ENCODE measurements at places on chromosomes 11 and 22. TPM values are rescaled to one million over a fixed set of nuclear protein-coding genes. Genes with fewer than 3 reads are reported as not detected.

Gene THAP12
- 27.9 TPM for total RNA-seq

Gene CABP4
- total RNA-seq = 1.3 TPM

Gene SYT7
- total RNA-seq = 0.20 TPM

Gene SLC25A22
- total RNA-seq = 6.3 TPM

Gene RIMBP3B
- total RNA-seq = under 0.01 TPM

Gene MMP10
- total RNA-seq = 45.8 TPM

Gene FGF4
- total RNA-seq = not detected

Gene UFD1
- 82.5 TPM for total RNA-seq

DNA sequence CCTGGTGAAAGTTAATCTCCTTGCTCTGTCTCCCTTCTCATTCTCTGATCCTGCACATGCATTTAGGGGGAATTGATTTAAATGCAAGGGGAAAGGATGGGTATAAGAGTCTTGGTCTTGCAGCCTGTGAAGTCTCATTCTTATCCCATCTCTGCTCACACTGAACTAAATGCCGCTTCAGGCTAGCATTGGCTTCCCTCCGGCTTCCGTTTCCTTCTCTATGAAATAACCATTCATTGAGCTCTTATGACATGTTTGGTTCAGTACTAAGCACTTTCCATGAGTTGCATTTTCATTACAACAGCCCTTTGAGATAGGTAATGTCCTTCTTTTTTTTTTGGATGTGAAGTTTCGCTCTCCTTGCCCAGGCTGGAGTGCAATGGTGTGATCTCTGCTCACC, 5.6 kb downstream of the ZBTB16 start:
- DNase-seq = no peak

GRCh38 chr11:17798253-17798652, 63.7 kb downstream of the KCNC1 start:
- DNase-seq = no peak

DNA sequence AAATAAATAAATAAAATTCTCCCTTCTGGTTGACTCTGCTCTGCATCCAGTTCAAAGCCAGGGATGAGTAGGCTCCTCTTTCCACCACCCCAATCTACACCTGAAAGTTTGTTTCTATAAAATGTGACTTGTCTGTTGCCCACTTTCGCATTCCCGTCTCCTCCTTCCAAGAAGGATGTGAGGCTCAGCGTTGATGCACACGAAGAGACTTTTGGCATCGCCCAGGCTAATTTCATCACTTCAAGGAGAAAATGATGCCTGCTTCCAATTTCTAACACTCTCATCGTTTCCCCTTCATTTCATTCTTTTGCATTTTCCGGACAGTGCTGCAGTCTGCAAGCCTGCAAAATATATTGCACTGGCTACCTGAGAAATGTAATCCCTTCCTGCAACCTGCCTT, 3.9 kb downstream of the MPPED1 start:
- DNase-seq = no peak

GRCh38 chr11:120210626-120211521, at the start of gene OAF:
TSS of gene OAF (plus strand) at chr11:120211032. CDS start at chr11:120211280, 248 bp downstream.
- peak; percentile 79 for DNase-seq

GRCh38 chr11:18588297-18589252, at the start of gene UEVLD:
TSS of gene UEVLD (minus strand) at chr11:18588734. CDS start at chr11:18588654, 80 bp downstream.
- peak; percentile 89 for DNase-seq

GRCh38 chr22:46869329-46869728, 106.9 kb downstream of the TBC1D22A start:
- no peak for DNase-seq

DNA sequence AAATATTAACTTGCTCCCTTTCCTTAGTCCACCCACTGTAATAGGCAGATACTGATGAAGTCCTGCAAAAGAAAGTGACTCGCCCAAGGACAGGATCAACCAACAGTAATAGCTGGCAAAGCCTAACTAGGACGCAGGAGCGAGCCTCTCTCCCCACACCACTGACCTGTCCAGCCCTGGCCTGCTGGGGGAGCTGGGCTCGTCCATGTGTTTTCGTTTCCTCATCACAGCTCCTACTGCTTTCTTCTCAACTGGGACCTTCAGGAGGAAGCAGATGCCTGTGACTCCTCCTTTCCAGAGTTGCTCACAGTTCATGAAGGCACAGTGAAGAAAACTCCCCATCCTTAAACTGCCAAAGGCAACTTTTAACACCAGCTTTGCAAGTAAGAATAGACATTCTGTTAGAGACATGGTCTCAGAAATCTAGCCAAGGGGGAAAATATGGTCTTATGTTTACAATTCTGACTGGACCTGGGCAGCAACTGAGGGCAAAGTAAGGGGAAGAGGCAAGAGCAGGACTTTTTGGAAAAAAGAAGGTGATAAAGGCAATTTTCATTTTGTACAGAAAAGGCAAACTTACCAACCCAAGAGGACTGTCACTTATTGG, 11.6 kb upstream of the GPHA2 start:
- no peak for DNase-seq

- DNase-seq = no peak
Measured at GRCh38 chr11:126930091-126930841, 70.3 kb downstream of the KIRREL3 start.

GRCh38 chr11:114052160-114052559, 7.4 kb upstream of the ZBTB16 start:
- no peak for DNase-seq

DNA sequence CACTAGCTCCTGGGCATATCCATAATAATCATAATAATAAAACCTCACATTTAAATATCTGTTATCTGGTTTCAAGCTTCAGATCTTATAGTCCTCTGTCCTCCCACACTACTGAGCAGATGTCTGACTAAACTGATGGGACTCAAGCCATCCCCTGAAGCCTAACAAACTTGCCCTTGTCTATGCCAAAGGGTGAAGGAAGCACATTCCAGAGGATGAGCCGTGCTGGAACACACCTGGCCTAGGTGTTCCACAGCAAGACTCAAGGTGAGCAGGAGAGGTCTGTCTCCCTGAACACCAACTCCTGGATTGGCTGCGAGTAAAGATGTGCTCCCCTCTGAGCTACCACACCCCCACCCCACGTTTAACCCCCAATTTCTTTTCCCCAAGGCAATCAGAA, 14.7 kb downstream of the SCUBE2 start:
- no peak for DNase-seq

DNA sequence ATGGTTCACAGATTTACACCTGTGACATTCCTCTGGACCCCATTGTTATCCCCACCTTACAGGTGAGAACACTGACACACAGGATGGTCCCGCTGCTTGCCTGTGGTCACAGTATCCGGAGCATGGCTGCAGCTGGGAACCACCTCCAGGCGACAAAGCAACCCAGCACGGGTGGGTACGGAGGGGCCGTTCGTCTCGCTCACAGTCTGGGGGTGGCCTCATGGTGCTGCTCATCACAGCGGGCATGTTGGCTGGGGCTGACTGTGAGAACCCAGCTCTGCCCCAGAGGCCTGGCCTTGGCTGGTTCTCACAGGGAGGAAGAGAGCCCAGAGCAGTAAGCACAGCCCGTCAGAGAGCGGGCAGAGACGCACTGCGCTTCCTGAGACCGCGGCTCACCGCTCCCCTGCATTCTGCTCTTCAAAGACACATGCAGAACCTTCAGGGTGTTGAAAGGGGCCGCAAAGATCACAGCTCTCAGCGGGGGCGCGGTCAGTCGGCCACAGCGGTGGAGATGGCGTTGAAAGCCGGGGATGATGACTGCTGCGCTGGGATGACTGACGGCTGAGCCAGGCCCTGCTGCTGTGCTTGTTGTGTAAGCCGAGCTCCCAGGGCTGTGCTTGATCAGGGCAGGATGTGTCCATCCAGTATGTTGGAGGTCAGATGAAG, 423.0 kb downstream of the BRD1 start:
- DNase-seq = no peak

DNA sequence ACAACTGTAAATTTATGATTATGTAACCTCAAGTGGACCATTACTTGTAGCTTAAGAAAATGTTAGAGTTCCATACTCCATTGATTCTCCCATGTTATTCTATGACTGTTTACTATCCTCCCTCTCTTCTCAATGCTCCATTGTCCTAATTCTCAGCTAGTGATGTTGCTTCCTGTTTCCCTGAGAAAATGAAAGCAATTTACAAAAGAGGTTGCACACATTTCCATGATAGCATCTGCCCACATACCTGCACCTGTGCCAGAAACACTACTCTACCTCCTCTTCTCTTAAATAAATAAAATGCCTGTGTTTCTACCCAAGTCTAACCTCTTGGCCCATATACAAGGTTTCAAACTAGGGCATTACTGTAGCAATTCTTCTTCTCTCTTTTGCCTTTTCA, 1620.9 kb downstream of the FAM181B start:
- no peak for DNase-seq

GRCh38 chr22:41949297-41949965, 2.5 kb upstream of the CENPM start:
- no peak for DNase-seq

- DNase-seq = peak; percentile 21
Measured at GRCh38 chr11:47589977-47590861, 3.7 kb downstream of the FAM180B start.

DNA sequence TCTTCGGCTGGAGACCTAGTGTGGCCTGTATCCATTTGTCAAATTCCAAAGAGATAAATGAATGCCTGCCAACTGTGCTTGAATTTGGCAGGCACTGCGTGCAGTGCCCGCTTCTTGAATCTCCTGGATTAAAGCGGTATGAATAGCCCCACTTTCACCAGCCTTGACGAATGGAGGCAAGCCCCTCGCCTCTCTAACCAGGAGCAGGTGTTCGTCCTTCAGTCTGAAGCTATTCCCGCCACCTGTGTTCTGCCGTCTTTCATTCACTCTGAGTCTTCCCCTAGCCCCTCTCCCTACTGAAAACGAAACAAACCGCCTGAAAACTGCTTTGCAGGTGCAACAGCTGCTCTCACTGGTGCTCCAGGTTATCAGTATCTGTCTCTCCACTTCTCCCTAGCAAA, 11.2 kb downstream of the NLRP14 start:
- no peak for DNase-seq

- peak; percentile 56 for DNase-seq
Measured at GRCh38 chr11:128695539-128696221, 1.8 kb downstream of the FLI1 start.

All from lung microvascular endothelial cell (primary cell).